Stimulated activated CD4-positive, alpha-beta T cell treated with anti-CD3 and anti-CD28 coated beads, Interleukin-15, amount 100 ng/mL, for 1 hour (primary cell): ENCODE measurements at places on chromosomes 1 and 21.

GRCh38 chr21:41834926-41835663, 44.0 kb downstream of the PRDM15 start:
- no peak for DNase-seq

DNA sequence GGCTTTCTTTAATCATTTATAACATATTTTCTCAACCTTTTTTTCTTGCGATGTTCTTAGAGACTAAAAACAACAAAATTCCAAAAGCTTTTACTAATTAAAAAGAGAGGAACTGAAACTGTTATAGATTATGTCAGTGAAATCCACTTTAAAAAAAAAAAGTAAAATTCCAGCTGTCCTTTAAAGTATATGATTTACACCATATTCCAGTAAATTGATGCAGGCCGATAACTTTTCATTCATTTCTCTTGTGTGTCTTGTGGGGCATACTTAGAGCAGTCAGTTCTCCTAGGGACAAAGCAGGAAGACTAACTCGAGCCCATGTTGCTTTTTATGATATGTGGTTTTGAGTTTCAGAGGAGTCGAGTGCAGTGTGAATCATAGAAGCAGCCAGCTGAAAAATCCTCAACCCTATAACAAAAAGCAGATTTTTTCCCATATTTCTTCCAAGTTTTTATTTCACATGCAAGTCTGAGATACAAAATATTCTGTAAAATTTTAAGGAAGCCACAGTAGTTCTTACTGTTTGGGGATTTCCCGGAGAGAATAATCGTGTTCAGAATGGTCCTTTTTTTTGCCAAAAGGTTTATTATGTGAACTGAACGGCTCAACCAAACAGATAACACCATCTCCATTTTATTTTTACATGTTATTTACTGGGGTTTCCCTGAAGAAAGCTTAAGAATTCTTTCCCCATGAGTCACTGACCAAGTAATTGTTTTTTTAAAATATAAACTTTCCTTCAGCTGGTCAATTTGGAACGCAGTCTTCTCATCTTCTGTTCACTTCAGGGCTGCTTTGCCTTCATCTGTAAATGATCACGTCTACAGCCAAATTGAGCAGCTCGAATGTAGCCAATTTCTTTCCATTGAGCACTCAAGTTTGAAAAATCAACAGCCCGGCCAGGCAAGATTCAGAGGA, 77.0 kb upstream of the C1orf105 start:
- no peak for DNase-seq

DNA sequence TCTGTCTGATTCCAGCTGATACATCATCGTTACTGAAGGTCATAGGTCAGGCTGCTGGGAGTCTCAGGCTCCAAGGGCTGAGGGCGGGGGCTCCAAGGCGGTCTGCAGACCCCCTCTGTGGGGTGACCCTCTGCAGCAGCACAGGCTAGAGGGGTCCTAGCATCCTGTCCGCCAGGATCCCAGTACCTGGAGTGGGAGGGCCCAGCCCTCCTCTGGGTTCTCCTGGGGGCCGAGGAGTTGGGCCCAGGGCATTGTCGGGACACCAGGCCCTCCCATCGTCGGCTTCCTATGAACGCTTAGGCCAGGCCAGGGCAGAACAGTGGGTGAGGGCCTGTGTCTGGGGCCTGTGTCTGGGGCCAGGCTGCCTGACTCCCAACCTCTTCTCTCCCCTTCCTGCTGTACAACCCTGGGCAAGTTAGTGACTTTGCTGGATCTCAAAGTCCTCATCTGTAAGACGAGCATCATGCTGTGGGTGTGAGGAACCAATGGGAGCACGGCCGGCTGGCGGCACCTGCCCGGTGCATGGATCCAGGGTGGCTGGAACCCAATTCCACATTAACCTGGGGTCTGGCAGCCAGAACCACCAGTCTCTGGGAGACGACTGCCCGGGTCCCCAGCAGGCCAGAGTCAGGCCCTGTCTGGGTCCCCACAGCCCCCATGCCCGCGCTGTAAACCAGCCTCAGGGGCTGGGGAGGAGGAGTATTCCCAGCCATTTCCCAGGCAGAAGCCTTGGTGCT, 56.2 kb upstream of the COL18A1 start:
- no peak for DNase-seq

- DNase-seq, result no peak
Observed at GRCh38 chr21:43303275-43304178, 123.4 kb downstream of the SIK1 start.

- no peak for DNase-seq
Observed at GRCh38 chr1:42081475-42081874, 71.7 kb upstream of the GUCA2B start.

DNA sequence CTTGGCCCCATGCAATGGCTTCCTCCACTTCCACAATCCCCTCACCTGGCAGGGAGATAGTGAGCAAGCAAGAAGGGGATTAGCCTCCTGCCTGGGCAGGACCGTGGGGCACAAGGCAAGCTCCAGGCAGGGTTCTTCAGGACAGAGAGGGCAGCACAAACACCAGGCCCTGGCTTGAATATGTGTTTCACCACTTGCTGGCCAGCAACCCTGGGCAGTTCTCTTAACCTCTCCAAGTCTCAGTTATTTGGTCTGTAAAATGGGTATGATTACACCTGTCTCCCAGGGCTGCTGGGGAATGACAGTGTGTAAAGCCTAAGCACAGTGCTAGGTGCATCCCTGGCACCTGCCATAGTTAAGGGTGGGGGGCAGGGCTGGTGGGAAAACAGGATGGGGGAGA, 31.9 kb downstream of the H3-3A start:
- DNase-seq, result no peak

DNA sequence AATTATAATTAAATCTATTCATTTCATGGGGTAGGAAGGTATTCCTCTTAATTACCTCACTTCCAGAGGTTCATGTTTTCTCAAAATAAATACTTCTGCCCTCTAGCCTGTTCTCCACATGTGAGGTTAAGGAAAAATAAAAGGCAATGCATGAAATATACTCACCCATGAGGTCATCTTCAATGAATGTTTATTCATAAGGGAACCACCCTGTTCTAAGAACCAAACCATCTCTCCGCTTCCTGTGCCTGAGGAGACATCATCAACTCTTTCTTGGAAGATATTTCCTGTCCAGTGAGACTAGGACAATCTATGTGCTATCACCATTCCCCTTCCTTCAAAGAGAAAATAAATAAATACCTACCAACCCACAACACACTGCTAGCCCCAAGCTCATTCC, 513.7 kb upstream of the PLXNA2 start:
- no peak for DNase-seq

- DNase-seq, result peak; percentile 48
Observed at GRCh38 chr1:207828485-207829158, 76.8 kb downstream of the CD46 start.

DNA sequence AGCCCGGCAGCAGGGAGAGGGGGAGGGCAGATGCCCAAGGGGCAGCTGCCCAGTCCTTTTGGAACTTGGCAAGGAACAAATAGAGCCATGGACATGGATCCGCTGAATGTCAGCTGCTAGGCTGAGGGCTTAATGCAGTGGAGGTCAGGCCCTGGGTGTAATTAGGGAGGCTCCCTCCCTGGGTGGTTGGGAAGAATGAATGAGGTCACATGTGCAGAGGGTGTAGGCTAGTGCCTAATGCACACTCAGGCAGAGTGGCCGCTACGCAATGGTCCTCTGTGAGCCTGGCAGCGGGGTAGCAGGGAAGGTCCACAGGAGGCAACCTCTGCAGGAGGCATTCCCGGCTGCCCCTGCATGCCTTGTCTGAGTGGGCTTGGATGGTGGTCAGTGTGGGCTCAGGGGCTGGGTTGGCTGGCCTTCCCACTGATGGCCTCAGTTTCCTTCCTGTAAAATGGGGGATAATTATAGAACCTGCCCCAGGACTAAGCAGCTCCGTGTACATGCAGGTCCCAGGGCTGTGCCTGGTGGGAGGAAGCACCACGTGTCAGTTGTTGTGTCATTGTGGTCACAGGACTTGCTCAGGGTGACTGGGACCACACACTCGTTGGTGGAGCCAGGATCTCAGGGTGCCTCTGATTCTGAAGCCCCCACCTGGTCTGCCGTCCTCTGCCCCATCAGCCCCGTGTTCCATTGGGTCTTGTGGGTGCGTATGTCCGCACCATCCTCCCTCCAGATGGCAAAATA, 81.6 kb upstream of the ACTL8 start:
- DNase-seq, result no peak

DNA sequence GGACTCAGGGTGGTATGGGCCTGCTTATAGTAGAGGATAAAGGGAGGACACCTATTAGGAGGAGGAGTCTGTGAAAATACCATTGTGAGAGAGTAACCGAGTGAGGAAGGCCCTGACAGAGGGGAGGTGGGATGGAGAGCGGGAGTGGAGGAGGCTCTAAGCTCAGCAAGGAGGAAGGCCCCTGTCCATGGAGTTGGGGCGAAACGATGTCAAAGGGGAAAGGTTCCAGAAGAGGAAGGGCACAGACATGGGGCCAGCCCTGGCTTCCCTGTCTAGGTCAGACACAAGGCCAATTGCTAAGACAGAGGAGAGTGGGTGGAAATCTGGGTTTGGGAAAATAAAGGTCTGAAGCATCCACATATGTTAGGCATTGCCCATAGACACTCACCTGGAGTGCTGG, 44.2 kb downstream of the ELK4 start:
- DNase-seq, result no peak

GRCh38 chr21:42490720-42491119, 5.3 kb downstream of the RSPH1 start:
- no peak for DNase-seq

DNA sequence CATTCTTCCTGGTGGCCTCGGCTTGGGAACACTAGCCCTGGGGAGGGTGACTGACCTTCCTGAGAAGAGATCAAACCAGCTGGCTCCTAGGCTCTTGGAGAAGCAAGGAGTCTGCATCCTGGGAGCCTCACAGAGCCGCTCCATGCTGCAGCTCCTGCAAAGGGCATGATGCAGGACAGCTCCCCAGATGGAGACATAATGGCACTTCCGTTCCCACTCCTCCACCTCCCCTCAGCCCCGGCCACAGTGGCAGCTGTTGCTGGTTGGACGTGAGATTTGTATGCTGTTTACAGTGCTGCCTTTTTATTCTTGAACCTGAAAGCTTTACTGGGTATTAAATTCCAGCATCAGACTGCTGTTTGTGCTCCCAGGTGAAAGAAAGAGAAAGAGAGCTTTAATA, 83.7 kb upstream of the CTTNBP2NL start:
- DNase-seq, result no peak

DNA sequence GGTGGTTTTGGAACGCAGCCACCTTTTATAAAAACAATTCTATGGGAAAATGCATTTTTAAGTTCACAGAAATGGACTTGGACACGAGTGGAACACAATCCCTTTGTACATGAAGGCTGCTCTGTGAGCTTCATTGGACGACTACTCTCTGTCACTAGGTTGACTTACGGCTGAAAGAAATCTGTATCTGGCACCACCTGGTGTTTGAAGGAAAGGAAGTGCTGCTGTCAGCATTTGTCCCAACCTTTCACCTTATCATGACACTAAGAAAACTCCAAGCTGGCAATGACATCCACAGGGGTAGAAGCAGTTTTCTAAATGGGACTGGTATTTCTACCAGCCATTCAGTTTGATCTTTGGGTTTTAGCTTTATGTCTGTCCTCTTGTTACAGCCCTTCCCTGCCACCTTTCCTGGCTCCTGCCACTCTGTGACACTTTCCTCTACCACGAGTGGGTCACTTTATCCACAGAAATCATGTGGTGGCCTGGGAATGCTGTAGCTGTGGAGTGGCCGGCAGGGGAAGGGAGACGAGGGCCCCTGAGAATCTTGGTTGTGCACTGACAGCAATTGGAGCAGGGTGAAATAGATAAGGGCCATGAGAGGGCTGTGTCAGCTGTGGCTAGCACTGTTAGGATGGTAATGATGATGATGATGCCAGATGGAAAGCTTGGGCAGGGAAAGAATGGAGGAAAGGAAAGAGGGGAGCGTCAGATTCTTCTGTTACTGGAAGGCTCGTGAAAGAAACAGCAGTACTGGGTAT, 85.2 kb downstream of the TBX19 start:
- no peak for DNase-seq

- DNase-seq, result no peak
Observed at GRCh38 chr1:59105548-59106507, 191.1 kb upstream of the FGGY start.

GRCh38 chr1:36366091-36366661, 19.5 kb downstream of the STK40 start:
- DNase-seq, result no peak

GRCh38 chr1:53484705-53485477, 25.7 kb downstream of the DMRTB1 start:
- no peak for DNase-seq

DNA sequence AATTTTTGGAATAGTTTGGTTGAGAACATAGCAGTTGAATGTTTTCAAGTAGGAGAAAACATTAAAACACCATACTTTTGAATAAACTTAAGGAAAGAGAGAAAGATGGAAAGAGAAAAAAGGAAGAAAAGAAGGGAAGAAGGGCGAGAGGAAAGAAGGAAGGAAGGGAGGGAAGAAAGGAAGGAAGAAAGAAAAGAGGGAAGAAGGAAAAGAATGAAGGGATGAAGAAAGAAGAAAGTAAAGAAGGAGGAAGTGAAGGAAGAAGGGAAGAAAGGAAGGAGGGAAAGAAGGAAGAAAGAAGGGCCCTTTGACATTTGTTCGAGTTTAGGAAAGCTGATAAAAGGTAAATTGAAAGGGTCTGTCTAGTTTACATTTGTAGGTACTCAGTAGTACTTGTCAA, 482.7 kb downstream of the SIPA1L2 start:
- DNase-seq, result no peak

- no peak for DNase-seq
Observed at GRCh38 chr1:226882631-226883409, 12.4 kb downstream of the PSEN2 start.

DNA sequence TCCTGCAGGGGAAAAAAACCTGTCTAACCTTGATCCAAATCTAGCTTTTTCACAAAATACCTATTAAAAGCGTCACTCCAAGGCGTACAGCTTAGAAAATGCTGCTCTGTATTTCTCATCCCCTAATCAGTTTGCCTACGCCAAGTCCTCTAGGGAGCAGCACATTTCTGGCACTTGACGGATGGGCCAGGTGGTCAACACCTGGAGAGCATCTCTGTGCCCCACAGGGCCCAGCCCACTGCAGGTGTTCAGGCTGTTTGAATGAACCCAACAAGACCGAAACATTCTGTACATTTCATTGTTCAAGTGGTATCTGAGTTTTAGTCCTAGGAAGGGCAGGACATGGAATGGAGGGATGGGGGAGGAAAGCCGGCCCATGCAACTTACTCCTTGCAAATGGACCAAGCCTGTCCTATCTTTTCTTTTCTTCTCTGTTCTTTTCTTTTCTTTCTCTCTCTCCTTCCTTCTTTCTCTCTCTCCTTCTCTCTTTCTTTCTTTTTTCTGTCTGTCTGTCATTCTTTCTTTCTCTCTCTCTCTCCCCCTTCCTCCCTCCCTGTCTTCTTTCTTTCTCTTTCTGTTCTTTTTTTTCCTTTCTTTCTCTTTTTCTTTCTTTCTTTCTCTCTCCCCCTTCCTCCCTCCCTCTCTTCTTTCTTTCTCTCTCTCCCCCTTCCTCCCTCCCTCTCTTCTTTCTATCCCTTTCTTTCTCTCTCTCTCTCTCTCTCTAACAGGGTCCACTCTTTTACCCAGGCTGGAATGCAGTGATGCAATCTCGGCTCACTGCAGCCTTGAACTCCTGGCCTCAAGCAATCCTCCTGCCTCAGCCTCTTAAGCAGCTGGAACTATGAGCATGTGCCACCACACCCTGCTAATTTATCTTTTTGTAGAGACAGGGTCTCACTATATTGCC, 29.1 kb downstream of the IGFN1 start:
- no peak for DNase-seq

GRCh38 chr1:243394066-243394465, 138.2 kb downstream of the SDCCAG8 start:
- no peak for DNase-seq

GRCh38 chr1:206415942-206416341, 54.3 kb upstream of the IKBKE start:
- DNase-seq, result no peak

- DNase-seq, result no peak
Observed at GRCh38 chr1:40393173-40393572, 19.6 kb downstream of the SMAP2 start.
